ENCODE measurements at places on chromosomes 2 and 18. TPM values are rescaled to one million over a fixed set of nuclear protein-coding genes. Genes with fewer than 3 reads are reported as not detected.

The PPP3R1 gene
- 33.9 TPM for total RNA-seq

The FEV gene
- not detected for total RNA-seq

The SNTG2 gene
- 0.11 TPM for total RNA-seq

The PAX8 gene
- total RNA-seq, result 0.12 TPM

The MSTN gene
- 0.12 TPM for total RNA-seq

The CYRIA gene
- total RNA-seq, result 18.1 TPM

The GRHL1 gene
- total RNA-seq, result 0.37 TPM
